ENCODE measurements at places on chromosomes 16 and 17.

- DNase-seq, result no peak
Measured at GRCh38 chr16:77916111-77916510, 106.2 kb upstream of the CLEC3A start.

DNA sequence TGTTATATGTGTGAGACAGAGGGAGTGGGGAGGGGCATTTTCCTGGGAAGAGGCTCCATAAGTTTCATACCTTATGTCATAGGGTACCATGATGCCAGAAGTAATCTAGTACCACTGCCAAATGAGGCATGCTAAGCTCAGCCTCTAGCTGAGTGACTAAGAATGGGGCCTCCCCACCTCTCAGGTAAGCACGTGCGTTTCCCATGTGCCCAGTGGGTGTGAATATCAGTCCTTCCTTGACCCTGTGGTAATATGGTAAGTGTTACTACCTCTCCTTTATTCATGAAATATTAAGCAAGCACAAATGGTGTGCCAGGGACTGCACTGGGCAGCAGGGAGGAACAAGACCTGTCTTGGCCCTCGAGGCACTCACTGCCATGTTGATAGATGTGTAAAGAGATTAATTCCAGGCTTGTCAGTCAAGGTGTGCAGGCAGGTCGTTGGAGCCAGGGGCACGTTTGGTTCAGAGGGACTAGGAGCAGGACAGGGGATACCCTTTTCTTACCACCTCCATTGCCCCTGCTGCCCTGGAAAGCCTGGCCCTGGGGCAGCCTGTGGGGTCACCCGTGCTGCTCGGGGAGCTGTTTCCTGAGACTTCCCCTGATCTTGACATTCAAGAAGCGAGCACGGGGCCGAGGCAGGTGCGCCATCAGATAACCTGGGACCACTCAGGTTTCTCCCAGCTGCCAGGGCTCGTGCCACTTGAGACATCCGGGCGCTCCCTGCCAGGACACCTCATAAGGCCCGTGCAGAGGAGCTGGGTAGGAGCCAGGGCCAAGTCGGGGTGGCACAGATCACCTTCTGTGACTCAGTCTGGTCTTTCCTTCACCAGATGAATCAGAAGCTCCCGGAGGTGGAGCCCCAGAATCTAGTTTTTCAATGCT is 8.8 kb downstream of the RSAD1 start:
- no peak for DNase-seq

DNA sequence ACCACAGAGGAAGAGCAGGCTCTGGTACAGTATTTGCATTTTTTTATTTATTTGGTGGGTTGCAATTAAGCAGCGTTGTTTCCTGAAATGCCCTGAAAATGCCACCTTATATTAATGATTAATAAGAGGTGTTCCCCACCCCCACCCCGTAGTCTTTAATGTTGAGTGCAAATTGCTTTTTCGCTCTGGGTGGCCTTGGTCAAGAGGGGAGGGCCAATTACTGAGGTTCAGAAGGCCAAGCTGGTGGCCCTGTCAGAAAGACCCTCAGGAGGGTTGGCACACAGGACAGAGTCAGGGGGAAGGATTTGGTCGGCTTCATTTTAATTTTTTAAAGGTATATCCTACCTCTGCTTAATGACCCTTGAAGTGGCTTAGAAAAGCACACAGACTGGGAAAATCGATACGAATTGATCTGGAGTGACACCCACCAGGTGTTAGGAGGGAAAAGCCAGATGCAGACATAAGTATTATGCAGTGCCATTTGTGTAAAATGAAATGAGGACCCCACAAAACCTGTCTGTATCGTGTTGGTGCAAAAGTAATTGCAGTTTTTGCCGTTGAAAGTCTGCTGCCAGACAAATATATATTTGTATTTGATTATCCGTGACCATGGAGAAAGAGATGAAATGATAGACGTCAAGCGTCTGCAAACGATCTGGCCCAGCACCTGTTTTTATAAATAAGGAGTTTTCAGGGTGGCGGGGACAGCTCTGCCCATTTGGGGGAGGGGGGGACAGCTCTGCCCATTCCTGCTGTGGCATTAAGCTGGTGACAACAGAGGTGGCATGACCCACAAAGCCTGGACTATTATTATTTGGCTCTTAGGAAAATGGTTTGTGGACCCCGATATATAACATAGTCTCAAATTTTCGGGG is 143.8 kb upstream of the PLCG2 start:
- DNase-seq, result no peak

DNA sequence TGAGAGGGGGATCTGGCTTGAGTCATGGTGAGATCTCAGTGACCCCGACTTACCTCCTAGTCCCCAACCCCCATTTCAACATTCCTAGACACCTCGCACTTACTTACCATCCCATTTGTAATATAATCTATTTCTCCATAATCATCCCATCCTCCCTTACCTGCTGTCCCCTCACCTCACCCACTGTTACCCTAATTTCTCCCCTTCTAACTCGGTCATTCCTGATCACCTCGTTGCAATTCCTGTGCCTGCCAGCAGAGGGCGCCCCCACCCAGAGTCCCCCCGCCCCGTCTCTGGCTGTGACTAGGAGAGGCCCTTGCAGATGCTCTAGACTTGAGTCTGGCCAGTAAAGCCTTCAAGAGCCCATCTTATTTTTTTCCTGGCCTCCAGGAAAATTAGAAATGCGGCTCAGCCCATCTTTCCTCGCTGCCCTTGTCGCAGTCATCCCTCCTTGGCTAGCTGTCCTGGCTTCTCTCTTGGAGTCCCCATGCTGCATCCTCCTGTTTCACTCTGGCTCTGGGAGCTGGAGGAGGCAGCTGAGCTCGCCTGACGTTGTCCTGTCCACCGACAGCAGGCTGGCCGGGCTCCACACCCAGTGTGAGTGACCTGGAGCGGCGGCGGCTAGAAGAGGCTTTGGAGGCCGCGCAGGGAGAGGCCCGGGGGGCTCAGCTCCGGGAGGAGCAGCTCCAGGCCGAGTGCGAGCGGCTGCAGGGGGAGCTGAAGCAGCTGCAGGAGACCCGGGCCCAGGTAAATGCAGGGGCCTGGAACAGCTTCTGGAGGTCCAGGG is 5.0 kb downstream of the TBKBP1 start:
- peak; percentile 71 for DNase-seq

DNA sequence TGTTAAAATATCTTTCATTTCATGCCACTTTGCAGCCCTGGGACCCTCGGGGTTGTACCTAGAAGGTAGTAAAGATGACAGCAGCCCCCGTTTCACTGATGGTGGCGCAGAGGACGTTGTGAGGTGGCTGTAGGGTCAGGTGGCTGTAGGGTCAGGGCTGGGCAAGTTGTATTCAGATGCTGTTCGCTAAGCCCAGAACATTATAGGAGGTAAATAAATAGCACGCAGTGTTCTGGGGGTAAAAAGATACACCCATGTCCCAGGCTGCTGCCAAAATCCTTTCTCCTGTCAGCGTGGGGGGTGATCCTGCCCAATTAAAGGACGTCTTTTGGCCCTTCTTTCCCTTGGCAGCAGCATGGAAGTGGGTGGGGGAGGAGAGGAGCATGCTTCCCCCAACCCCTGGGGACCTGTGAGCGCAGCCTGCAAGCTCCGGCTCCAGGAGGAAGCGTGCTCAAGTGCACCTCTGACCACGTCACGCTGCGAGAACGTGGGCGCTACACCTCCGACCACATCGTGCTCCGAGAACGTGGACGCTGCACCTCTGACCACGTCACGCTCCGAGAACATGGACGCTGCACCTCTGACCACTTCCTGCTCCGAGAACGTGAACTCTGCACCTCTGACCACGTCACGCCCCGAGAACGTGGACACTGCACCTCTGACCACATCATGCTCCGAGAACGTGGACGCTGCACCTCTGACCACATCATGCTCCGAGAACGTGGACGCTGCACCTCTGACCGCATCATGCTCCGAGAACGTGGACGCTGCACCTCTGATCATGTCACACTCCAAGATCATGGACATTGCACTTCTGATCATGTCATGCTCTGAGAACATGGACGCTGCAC is 182.1 kb downstream of the RPTOR start:
- no peak for DNase-seq

GRCh38 chr17:40309949-40310510 is 1.1 kb downstream of the RARA start:
- DNase-seq, result peak; percentile 36

DNA sequence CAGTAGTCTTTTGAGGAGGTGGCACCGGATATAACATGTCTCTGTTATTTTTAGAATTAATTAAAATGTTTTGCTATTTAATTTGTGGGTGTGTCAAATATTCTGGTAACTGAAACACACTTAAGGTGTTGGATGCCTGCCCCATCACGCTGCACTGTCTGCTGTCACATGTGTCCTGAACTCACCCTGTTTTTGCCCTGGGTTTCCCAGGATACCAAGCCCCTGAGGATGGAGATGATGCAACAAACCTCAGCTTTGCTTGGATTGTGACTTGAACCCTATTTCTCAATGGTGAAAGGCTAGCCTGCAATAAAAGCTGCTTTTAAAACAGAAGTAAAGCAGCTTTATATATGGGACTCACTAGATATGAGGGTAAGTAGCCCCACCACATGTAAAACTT is 11.5 kb upstream of the DUSP14 start:
- peak; percentile 69 for DNase-seq

GRCh38 chr16:87343753-87344050 is 26.5 kb upstream of the C16orf95 start:
- no peak for DNase-seq

- DNase-seq, result no peak
Measured at GRCh38 chr16:56211435-56211981, 20.2 kb downstream of the GNAO1 start.

DNA sequence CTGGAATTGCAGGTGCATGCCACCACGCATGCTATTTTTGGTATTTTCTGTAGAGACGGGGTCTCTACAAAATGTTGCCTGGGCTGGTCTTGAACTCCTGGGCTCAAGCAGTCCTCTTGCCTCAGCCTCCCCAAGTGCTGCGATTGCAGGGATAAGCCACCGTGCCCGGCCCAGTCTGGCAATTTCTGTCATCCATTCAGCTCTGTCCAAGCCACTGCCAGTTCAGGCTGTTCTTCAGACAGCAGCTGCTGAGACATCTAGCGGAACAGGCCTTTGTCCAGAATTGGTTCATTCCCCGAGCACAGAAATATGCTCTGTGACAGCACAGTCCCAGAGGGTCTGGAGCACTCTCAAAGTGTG is 5.4 kb downstream of the SLC47A1 start:
- no peak for DNase-seq

DNA sequence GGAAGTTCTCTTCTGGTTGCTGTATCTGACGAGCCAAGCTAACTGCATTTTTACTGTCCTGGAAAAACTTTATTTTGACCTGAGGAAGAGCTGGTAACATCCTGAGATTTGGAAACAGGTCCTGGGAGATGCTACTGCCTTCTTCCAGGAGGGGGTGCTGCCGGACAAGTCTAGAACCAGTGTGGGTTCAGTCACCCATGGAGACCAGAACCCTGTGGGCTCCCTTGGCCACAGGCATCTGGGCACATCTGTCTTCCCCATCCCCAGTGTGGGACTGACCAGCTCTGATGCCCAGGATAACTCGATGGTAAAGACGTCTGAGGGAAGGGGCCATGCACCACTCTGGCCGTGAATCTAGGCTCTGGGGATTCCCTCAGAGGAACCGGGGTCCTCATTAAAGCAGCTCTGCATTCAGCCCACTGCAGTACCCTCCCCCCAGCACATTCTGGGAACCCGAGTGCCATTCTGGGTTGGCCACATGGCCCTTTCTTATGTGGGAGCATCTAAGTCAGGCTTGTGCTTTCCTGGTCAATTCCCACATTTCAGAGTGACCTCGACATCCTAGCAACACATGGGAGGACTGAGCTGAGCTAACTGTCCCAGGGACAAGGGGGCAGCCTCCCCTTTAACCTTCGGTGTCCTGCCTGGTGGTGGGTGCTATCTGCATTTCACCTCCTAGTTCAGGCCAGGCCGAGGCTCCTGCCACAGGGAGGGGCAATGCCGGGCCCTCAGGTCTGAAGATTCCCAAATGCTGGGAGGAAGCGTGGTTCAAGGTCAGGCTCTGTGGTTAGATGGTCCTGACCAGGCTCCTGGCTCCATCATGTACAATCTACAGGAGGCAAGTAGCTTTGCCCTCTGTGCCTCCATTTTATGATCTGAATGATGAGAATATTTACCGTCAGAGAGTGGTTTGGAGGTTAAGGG is 6.4 kb downstream of the C16orf86 start:
- DNase-seq, result peak; percentile 69

DNA sequence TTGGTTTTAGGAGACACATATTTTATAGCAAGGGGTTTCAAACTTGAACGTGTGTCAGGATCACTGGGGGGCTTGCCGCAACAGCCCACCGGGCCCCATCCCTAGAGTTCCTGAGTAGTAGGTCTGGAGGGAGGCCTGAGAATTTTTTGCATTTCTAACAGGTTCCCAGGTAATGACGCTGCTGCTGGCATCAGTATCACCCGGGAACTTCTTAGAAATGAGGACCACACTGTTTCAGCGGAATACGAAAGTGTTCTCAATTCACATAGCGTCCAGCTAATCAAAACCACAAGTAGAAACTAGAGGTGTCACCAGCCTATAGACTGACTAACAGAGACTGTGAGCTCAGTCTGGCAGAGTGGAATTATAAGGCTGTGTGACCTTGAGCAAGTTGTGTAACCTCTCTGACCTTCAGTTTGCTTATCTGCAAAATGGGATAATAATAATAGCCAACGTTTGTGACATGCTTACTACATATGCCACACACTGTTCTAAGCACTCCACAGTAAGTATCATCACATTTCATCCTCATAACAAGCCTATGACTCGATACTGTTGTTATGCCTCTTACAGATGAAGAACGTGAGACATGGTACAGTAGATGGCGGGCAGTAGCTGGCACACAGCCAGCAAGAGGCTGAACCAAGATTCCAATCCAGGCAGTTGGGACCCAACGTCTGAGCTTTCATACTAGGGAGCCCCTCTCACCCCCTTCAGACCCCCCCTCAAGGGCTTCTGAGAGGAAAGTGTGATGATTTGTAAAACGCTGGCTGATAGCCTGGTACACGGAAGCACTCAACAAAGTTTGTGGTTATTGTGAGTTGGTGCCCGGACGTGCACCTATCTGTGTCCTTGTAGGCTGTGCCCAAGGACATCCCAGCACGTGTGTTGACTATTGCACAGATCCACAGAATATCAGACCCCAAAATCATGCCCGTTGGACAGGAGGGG is 4.6 kb upstream of the ICAM2 start:
- DNase-seq, result no peak

DNA sequence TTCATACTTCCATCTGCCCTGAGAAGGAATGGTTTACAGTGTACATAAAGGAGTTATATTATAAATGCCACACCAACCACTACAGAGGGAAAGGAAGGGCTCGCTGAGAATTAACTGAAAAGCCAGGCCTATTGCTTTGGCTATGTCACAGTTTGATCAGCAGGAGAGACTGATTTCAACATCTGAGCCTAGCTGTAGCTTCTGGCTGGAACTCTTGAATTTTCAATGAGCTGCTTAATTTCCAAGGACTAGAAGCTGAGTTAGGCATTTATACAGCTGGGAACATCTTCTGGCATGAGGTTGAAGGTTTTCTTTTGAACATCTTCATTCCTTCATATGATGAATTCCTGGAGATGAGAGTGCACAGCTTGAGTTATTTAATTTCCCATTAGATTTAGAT is 47.6 kb upstream of the GNAO1 start:
- no peak for DNase-seq

GRCh38 chr16:54174201-54174600 is 112.4 kb downstream of the IRX3 start:
- DNase-seq, result no peak
